ENCODE measurements at places on chromosomes 2 and 18.

DNA sequence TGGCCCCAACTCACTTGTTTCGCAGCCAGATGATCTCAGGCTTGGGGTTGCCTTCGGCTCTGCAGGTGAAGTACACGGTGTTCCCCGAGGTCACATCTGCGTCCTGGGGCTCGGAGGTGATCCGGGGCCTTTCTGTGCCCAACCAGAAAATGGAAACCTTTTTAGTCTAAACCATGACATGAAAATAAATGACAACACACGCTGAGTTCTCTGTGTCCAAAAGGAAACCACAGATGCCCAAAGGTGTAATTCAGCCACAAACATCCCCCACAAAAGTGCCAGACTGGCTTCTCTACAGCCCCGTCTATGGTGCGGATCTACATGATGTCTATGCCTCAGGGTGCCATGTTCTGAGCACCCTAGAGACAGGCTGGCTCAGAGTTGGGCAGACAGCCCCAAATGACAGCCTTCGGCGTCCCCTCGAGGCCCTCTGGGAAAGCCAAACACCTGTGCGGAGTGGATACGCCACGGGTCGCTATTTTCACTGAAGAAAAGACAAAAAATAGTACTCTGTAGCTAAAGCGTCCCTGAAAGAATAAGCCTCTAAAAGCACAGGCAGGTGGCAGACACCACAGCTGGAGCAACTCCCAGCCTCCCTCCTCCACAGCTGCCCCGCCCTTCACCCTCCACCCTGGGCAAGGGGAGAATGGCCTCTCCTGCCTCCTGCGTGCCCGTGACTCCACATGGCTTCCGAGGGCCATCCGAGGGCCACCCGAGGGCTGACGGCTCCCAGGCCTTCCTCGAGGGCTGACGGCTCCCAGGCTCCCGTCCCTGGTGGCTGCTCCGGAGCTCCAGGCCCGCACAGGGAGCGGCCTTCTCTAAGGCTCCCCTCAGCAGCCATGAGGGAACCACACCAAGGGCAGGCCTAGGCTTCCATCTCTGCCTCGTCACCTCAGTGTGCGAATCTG is 67.1 kb downstream of the PXDN start:
- DNase-seq: no peak

- no peak for DNase-seq
Observed at GRCh38 chr2:2860589-2861300, 516.9 kb downstream of the EIPR1 start.

DNA sequence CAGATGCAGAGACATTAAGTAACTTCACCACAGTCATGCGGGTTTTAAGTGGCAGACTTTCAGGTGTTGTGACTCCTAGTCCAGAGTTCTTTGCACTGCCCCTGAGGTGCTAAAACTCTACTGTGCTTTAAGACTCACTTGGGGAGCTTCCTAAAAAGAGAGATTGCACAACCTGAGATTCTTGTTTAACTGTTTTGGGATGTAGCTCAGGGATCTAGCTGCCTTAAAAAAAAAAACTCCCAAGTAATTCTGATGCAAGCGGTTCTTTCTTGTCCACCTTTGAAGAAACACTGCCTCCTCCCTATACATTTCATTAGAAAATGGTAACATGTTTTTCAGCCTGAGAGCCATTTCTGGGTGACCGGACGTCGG is 13.0 kb downstream of the IL37 start:
- no peak for DNase-seq

DNA sequence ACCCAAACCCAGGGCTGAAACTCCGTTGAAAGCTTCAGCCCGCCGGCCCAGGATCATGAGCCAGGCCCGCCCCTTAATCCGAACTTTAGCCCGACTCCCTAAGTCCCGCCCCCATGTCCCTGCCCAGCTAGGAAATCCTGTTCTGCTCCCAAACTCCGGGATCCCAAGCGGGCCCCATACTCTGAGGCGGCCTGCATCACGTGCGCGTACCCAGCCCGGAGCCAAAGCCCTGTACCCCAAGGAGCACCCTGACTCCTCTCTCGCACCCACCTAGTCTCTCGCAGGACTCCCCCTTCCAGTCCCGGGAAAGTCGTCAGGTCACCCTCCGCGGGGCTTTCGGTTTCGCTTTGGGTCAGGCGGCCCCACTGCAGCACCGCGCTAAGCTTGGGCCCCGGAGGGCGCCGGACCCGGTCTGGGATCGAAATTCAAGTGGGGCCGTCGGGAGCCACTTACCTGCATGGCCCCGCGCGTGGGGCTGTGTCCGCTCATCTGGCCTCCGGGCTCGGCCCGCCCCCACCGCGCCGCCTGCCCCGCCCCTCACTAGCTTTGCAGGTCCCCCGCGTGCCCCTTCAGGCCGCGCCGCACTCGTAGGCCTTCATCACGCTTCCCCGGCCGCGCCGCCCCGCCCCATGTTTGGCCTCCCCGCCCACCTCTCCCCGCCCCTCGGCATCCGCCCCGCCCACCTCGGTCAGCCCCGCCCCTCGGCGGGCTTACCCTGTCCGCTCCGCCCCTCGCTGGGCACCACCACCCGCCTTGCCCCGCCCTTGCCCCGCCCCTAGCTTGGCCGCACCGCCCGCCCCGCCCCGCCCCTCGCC is at the start of gene DNPEP:
Gene DNPEP (minus strand): TSS at position 607 of the 815 bp plus-strand sequence. CDS start 118 bp downstream, at position 489.
- DNase-seq: peak; percentile 82

- DNase-seq: peak; percentile 22
Observed at GRCh38 chr2:228417956-228418355, 236.5 kb upstream of the SPHKAP start.

DNA sequence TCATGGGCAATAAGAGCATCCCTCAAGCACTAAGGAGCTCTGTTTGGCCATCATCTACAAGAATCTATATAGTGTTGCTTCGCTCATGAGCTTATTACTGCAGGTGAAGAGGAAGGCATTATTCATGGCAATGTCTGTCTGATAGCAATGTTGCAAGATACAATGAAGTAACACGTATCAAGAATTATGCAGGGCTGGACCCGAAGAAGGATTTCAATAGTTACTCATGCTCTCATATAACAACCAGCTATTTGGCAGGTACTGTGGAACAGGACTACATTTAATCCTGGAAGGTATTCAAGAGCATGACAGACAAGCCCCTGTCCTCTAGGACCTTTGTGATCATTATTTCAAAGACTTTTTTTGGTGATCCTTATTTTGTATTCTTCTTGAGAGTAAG is 109.6 kb downstream of the LAMA3 start:
- no peak for DNase-seq

DNA sequence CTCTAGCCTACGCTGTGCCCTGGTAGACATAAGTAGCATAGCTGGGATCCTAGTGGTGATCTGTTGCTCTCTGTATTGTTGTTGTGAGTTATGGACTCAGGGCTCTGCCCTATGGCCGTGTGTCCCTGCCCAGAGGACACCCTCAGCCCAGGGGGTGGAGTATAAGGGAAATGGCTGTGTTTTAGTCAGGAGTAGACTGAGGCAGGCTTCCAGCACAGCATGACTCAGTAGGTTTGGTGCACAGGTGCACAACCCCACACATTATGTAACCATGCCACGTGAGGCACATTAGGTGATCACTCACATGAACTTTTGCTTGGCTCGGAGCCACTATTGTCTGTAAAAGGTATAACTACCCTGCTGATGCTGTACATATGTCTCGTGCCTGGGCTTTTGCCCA is 59.9 kb upstream of the PEX13 start:
- DNase-seq: no peak

GRCh38 chr2:189347540-189347939 is 93.7 kb upstream of the WDR75 start:
- peak; percentile 98 for DNase-seq

GRCh38 chr2:105674859-105675541 is 69.7 kb upstream of the NCK2 start:
- no peak for DNase-seq

DNA sequence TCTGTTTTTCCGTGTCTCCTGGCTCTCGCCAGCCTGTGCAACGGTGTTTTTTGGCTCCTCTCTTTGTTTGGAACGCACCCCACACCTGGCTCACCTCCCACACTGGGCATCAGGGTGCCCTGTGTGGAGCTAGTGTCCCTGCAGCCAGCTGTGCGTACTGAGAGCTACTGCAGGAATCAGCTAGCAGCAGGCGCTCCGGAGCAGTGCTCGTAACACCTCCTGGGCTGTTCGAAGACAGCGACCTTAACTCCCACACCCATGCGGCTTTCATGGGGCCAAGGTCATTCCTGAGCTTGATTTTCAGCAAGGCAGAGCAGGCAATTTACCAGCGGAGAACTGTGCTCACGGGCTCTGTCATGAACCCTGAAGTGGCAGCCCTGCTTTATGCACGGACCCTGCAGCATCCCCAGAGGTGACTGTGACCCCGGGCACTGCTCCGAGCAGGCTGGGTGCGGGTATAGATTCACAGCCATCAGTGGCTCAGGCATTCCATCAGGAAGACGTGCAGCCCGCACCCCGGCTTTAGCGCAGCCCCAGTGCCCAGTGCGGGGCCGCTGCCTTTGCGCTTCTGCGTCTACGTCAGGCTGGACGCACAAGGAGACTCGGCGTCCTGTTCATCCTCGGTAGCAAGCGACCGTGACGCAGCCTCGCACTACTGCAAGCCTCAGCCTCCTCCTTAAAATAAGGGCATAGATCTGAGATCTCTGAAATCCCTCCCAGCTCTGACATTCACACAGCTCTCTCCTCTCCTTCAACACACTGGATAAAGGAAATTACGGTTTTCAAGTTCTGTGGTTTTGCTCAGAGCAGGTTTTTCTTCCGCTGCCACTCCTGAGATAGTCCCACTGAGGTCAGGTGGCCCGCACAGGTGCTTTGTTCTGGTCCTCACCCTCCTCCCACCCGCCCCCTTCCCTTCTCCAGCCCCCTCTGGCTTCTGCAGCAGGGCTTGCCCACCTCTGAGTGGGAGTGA is 58.2 kb downstream of the ADI1 start:
- no peak for DNase-seq

GRCh38 chr2:20536619-20537422 is 89.9 kb downstream of the RHOB start:
- DNase-seq: no peak

DNA sequence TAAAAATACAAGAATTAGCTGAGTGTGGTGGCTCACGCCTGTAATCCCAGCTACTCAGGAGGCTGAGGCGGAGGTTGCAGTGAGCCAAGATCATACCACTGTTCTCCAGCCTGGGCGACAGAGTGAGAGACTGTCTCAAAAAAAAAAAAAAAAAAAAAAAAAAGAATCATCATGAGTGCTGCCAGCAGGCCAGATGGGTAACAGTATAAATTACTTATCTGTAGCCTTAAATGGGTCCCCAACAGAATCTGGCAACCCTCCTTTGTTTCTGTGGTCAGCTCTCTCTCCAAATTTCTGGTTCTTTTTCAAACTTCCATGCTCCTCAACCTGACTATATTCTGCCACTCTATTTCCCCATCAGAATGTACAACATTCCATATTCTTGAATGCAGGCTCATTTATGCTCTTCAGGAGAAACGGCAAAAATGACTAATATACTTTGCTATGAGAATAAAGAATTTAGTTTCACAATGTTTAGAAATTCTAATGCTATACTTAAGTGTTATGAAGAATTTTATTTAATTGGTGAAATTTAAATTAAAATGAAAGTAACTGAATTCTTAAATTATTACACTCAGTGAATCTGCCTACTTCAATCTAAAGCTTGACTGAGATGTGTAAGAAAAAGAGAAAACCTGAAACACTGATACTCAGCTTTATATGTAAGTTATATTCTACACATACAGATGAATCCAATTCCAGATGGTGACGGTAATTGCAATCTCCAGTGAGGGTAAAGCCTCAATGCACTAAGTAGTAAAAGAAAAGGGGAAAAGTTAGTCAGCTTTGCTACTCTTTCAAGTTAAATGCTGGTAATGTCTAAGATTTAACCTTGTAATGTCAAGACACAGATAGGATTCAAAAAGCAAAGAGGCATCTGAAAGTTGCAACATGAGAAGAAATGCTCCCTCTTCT is 24.8 kb downstream of the LPIN2 start:
- peak; percentile 48 for DNase-seq

GRCh38 chr2:135820003-135820618 is 16.9 kb downstream of the LCT start:
- peak; percentile 60 for DNase-seq

DNA sequence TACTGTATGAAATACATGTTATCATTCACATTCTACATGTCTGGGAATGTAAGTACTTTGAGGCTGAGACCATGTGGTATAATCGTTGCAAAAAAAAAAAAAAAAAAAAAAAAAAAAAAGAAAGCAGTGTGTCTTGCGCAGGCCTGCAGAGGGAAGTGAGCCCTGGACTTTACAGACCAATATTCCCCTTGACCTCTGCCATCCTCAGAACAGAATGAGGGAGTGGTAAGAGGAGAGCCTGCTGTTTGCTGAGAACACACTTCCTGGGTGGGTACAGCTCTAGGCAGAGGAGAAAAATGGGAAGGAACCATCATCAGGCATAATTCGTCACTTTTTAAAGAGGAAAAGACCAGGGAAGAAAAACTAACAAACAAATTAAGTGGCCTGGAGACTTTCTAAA is 28.8 kb upstream of the TBC1D8 start:
- DNase-seq: no peak

DNA sequence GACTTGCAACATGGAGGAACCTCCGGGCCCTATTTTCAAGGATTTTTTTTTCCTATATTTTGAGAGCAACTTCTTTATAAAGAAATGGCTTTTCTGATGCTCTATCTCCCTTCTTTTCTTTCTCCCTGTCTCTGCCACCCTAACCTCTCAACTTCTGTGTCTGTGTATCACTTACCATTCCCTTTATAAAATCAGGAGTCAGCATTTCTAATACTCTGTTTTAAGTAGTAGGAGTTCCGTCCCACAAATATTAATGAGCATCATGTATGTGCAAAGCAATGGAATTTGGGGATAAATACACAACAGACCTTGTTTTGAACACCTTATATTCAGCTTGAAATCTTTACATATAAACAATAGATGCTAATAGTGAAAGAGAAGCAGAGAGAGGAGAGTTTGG is 268.0 kb downstream of the DCC start:
- DNase-seq: no peak

DNA sequence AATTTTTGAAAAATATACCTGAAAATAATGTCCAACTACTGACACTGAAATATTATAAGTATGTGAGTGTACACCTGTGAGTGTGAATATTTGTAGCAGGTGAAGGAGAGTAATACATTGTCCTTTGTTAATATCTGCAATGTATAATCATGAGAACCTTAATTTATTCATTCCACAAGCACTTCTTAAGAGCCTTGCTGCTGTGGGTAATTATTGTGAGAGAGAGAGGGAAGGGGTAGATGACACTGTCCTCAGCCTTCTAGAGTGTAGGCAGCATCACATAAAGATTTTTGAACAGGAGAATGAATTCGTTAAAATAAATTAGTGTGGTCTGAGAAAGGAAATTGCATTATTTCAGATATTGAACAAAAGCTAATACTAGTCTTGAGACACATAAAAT is 157.2 kb downstream of the MAP2 start:
- no peak for DNase-seq

DNA sequence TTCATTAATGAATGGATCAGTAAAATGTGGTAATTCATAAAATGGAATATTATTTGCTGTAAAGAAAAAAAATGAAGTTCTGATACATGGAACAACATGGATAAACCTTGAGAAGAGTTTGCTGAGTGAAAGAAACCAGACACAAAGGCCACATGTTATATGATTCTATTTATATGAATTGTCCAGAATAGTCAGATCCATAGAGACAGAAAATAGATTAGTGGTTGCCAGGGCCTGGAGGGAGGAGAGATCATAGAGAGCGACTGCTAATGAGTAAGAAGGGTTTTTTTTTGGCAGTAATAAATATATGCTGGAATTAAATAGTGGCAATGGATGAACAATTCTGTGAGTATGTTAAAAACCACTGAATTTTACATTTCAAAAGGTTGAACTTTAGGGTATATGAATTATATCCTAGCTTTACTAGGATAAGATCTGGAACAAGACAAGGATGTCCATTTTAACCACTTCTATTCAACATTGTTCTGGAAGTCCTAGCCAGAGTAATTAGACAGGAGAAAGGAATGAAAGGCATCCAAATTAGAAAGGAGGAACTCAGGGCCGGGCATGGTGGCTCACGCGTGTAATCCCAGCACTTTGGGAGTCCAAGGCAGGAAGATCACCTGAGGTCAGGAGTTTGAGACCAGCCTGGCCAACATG is 48.8 kb downstream of the MAPRE2 start:
- no peak for DNase-seq
